ENCODE measurements at places on chromosomes 4 and X.
A peak's percentile ranks its signal among the peaks of the same experiment; 100 is the strongest.

GRCh38 chrX:135434258-135435138 lies 12.8 kb downstream of the SMIM10L2A start:
- DNase-seq: no peak

DNA sequence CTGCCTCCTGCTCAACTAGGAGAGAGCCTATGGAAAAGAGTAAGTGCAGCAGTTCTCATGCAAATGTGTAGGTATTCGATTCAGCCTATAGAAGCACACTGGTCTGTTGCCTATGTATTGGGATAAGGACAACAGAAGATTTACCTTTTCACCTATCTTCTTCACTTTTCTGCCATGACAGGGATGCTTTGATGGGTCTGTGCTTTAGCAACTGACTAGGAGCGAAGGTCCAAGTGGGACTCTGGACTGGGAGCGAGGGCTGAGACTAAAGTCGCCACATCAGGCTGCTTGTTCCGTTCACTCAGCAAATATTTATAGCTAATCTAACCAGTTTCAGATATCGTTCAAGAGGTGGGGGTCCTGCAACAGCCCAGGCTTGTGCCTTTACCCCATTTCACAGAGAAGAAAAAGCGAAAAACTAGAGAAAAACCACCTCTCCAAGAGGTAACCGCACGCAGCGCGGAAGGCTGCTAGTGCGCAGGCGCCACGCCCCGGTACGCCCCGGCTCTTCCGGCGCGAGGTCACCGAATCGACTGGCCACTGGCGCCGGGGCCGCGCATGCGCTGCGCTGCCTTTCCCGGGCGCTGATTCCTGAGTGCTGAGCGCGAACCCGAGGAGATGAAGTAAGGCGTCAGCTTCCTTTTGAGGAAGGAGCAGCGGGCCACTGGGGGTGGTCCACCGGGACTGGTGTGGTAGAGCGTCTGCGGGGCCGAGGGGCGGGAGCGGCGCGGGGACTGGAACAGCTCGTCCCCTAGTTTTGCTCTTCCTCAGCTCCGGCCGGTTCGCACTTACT lies at the start of gene RBMX2:
RBMX2 (plus strand) TSS at position 573 of the 793 bp plus-strand sequence; CDS start at position 619, 46 bp downstream.
- DNase-seq: peak; percentile 64

- no peak for DNase-seq
These were observed 91.4 kb upstream of the ADGRG2 start for GRCh38 chrX:19213610-19214152.

DNA sequence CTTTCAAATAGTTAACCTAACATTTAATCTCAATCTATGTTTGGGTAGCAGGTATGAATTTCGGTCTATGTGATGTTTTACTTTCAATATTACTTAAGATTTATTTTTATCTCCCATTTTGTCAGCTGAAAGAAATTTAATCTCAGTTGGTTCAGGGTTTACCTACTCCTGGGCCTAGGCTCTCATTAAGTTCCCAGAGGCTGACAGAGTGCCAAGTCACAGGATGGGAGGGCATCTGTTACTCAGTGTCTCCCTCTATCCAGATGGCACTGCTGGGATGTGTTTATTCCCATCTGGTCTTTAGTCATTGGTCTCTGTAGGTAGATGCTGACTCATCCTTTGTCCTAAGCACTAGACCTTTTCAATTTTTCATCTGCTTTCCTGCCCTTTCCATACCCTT lies 129.4 kb upstream of the ARSJ start:
- peak; percentile 65 for DNase-seq
